ENCODE measurements at places on chromosomes 5 and 9.
A peak's percentile ranks its signal among the peaks of the same experiment; 100 is the strongest.

DNA sequence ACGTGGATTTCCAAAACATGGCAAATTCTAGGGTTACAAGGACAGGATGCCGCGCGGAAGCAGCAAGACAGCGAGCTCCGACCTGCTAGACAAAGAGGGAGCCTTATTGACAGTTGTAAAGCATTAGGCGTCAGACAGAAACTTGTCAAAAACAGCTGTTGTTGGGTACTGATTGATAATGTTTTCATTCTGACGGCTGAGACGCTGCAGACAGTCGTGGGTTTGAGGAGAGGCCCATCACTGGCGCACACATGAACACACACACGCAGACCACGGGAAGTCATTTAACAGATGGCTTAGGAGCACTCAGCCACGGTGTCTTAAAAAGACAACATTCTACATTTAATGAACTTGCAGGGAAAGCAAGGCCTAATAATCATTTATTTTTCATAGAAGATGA, 324.0 kb downstream of the NDUFS4 start:
- DNase-seq, result no peak

GRCh38 chr9:3241290-3241689, 284.5 kb downstream of the RFX3 start:
- no peak for DNase-seq

DNA sequence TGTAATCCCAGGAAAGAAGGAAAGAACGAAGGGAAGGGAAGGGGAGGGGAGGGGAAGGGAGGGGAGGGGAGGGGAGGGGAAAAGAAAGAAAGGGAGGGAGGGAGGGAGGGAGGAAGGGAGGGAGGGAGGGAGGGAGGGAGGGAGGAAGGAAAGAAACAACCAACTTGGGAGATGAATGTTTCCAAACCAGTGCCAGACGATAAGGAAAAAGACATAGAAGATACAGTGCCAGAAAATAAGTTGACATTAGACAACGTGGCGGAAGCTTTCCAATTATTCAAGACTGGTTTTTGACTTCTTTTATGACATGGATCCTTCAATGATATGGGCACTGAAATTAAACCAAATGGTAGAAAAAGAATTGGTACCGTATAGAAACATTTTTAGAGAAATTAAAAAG, 181.2 kb upstream of the POU5F2 start:
- no peak for DNase-seq

DNA sequence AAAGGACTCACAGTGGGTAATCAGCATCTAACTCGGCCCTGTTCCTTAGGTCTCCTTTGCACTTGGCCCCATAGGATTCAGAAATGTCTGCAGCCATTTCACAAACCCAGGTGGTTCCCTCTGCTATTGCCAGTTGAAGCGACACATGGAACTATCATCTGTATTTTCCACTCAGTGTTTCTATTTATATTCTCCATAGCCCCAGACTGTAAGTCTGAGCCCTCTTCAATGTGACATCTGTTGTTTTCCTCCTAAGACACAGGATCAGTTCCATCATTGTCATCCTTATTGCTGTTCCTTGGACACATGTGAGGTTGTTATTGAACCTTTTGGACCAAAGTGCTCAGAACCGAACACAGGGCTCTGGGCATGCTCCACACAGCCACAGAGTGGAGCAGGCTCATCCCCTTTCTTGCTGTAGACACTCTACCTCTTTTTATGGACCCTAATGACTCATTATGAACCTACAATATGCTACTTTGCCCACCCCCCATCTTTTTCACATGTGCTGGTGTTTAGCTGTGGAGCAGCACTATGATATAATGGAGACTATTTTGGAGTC, 36.4 kb downstream of the GARNL3 start:
- no peak for DNase-seq

GRCh38 chr5:76521240-76521758, 101.9 kb downstream of the F2RL2 start:
- DNase-seq, result no peak

- DNase-seq, result peak; percentile 26
Observed at GRCh38 chr5:66840511-66841013, 244.4 kb downstream of the MAST4 start.

Data from RKO (cell line).